HL-60 (cell line): ENCODE measurements at places on chromosomes 1 and 21.
A peak's percentile ranks its signal among the peaks of the same experiment; 100 is the strongest.

GRCh38 chr21:40164905-40165772 lies 297.9 kb downstream of the PCP4 start:
- DNase-seq: no peak

GRCh38 chr21:33238146-33238545 lies 8.4 kb downstream of the IFNAR2 start:
- DNase-seq: no peak

DNA sequence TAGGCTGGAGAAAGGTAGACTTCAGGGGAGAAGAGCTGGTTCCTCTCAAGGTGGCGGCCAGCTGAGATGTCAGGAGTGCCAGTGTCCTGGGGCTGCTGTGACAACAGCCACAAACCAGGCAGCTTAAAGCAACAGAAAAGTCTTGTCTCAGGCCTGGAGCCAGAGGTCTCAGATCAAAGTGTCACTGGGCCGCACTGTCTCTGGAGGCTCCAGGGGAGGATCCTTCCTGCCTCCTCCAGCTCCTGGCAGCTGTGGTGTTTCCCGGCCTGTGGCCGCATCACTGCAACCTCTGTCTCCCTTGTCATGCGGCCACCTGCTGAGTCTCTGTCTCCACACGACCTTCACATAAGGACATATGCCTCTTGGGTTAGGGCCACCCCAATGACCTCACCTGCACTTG lies 24.4 kb upstream of the TSPEAR start:
- no peak for DNase-seq

GRCh38 chr1:37556712-37557196 lies at the start of gene DNALI1:
TSS of gene DNALI1 (plus strand) at chr1:37556940. CDS start at chr1:37556995, 55 bp downstream.
- DNase-seq: no peak

DNA sequence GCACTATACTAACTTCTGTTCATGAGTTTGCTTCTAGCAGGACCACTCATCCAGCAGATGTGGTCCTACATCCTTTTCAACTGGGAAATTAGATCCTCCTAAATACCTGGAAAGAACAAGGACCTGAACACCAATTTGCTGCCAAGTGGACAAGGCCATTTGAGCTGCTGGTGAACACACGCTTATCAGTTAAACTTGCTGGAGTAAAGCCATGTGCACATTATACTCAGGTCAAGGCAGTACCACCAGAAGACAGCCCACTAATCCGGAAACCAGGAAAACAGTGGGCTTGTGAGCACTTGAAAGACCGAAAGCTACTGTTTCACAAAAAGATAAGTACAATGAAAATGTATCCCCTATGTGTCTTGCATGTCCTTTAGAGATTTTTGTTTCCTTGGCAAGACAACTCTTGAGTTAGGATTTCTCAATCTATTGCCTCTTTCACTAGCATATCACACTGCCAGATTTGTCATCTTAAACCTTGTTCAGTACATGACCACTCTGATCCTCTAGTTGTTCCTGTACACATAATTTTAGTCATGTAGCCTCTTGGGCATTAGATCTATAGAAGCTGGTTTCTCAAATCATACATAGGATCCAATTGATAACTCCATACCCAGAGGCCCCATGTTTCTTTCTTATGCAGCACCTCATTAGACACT lies 4.5 kb upstream of the REN start:
- DNase-seq: no peak

- DNase-seq: no peak
These were observed 67.9 kb upstream of the KIRREL1 start for GRCh38 chr1:157925419-157926166.

- DNase-seq: no peak
These were observed 142.6 kb downstream of the KAZN start for GRCh38 chr1:14741082-14741481.

DNA sequence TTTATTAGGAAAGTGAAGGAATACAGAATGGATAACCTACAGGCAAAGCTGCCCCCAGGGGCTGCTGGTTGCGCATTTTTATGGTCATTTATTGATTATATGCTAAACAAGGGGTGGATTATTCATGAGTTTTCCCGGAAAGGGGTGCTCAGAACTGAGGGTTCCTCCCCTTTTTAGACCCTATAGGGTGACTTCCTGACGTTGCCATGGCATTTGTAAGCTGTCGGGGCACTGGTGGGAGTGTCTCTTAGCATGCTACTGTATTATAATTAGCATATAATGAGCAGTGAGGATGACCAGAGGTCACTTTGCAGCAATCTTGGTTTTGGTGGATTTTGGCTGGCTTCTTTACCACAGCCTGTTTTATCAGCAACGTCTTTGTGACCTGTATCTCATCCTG lies 5.9 kb upstream of the ASAP3 start:
- no peak for DNase-seq

GRCh38 chr1:24874611-24875234 lies 55.4 kb downstream of the RUNX3 start:
- no peak for DNase-seq

DNA sequence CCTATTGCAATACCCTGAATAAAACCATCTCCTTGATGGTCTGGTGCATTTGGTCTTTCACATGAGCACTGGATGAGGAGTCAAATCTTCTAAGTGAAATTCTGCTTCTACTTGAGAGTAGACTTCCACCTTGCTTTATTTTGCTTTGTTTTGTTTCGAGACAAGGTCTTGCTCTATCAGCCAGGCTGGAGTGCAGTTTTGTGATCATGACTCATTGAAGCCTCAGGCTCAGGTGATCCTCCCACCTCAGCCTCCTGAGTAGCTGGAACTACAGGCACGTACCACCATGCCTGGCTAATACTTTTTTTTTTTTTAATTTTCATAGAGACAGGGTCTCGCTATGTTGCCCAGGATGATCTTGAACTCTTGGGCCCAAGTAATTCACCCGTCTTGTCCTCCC lies 65.8 kb upstream of the F3 start:
- no peak for DNase-seq

- DNase-seq: no peak
These were observed 201.6 kb downstream of the DAB1 start for GRCh38 chr1:57222307-57222706.

GRCh38 chr1:167599957-167600581 lies 30.0 kb upstream of the RCSD1 start:
- DNase-seq: peak; percentile 41

GRCh38 chr1:109404838-109405237 lies 7.1 kb upstream of the SORT1 start:
- no peak for DNase-seq

DNA sequence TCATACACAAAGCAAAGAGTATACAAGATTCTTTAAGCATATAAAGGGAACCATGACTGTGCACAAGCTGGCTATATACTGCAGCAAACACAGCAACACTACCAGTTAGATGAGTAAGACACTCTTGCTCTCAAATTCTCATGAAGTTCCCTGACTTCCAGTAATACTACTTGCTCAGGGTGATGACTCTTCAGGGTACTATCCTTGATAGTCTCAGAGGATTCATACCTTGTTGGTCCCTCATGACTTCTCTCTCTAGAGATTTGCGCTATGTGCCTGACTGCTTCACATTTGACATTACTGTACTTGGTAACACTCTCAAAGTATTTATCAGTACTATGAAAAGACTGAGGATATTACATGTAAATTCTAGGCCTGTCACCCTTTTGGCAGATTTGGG lies 159.8 kb upstream of the ZRANB2 start:
- no peak for DNase-seq

DNA sequence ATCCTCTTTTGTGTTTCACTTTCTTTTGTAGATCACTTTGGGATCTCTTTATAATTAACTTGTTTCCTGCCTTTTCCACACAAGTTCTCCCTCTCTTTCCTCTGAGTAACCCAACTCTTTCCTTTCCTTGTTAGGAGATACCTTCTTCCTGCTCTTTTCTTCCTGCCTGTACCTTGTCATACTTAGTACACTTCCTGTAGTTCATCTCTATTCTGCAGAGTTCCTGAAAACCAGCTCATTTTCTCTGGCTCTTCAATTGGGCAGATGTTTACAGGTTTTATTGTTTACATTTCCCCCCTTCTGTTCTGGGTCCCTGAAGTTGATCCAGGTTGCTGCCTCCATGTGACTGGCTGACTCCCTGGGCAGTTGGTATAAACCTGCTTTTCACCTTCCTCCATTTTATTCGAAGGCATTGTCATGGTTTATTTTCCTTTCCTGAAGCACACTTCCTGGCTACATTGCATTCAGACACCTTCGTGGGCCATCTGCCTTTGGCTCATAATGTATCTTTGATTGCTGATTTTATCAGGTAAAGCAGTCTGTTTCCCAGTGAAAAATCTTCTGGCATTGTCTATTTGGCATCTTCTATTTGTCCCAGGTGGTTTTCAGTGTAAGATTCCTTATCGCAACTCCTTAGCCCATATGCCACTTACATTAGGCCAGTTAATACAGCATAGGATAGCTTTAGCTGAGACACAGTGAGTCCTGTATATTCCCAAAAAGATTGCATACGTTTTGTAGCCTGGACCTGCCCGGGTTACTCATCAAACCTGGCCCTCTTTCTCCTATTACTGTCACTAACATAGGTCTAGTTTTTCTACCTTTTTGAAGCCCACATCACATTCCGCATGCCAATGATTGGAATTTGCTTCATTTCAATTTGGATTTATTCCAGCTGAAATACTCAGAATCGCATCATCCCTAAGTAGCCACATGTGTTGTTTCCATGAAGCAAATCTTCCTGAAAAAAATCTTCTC lies 15.4 kb downstream of the CTH start:
- no peak for DNase-seq

DNA sequence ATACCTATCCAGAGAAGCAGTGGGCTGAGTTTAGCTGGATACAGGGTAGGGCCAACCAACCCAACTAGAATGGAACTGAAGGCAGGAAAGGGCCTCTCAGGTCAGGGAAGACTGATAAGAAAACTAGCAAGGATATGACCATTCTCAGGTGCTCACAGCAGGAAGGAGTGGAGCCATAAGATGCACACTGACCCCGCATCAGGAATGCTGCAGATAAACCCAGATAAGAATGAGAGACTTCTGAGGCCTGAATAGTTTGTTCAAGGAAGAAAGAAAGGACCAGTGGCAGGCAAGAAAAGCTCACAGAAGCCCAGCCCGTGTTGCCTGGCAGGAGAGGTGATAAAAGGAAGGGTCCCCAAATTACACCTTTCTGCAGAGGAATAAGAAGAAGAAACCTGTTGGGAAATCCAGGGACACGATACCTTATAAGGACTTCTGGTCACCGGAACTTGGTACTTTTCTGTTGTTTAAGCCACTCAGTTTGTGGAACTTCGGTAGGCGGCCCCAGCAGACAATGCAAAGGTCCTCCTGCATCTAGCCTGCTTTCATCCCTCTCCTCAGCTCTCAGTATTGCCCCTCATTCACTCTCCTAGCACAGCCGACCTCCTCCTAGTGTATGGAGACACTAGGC lies 58.9 kb downstream of the ATP1A1 start:
- DNase-seq: no peak

DNA sequence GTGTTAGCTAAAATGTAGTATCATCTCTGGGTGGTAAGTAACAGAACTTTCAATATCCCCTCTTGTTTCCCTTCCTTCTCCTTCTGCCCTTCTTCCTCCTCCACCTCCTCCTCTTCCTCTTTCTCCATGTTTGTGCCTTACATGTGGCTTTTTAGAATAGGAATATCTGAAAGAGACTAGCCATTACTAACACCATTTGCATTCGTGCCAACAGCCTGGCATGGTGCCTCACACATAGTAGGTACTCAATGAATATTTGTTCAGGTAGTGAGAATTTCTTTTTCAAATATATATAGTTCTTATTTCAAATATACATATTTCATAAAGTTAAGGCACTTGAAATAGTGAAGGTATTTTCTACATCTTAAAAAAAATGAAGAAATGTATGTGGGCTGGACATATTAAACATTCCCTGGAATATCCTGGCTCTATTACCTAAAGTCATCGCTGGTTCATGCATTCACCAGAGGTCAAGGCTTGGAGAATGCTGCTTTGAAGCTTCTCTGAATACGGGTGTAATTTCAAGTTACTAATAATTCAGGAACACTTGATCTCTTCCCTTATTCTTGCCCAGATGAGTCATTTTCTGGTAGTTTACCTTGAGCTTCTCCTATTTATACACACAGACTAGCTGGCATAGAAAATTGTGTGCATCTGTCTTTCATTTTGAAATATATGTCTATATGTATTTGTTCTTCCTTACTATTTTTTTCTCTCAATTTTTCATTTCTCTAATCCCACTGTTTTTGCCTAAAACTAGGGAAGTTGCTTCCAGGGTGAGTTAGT lies 319.4 kb downstream of the TGFB2 start:
- no peak for DNase-seq

- DNase-seq: no peak
These were observed 34.3 kb upstream of the CACYBP start for GRCh38 chr1:174965362-174966007.

DNA sequence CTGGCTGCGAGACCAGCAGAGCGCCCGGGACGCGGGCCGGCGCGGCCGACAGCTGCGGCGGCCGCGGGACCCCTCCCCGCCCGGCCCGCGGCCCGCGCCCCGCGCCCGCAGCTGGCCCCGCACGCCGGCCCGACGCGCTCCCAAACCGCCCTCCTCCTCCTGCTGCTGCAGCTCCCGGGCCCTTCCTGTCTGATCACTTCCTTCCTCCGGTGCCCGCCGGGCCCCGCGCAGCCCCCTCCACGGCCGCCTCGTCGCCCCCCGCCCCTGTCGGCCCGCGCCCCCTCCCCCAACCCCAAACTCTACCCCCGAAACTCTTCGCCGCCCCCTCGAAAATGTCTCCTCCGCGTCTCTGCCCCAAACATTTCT lies 594 bp downstream of the LUZP1 start:
- peak; percentile 37 for DNase-seq

DNA sequence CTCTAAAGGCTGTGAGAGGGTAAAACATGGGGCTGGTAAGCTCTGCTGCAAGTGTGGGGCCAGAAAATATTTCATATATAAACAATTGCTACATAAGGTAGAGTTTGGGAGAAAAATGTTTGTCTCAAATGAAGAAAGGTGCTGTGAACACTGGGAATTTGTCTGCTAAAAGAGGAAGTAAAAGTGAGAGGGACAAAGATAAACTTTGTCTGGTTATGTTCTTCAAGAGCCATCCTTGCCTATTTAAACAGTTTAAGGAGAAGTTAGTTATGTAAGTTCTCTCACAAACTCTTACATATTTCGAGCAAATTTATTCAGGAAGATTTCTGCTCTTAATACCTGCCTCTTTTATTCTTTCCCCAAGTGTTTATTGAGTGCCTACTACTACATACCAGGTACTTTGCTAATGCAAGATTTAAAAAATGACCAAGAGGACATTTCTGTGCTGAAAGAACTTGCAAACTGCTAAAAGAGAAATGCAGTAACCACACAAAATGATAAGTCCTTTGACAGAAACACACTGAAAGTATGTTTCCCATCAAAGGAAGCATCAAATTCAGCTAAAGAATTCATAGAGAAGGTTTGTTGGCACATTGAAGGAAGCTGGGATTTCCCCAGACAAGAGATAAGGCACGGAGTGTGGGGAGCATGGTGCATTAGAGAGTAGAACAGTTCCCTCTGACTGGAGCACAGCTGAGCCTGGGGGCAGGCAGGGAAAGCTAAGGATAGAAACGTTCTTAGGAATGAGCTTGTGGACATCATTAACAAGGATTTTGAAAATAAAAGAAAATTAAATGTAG lies 549.1 kb downstream of the PTBP2 start:
- DNase-seq: no peak

- no peak for DNase-seq
These were observed 9.9 kb upstream of the LDLRAD1 start for GRCh38 chr1:54027848-54028247.

- DNase-seq: no peak
These were observed 48.6 kb upstream of the ASPM start for GRCh38 chr1:197195100-197195499.

GRCh38 chr1:179876300-179876715 lies 1.3 kb downstream of the TOR1AIP2 start:
- peak; percentile 35 for DNase-seq

GRCh38 chr1:45913731-45914501 lies 110.5 kb downstream of the MAST2 start:
- DNase-seq: no peak

- no peak for DNase-seq
These were observed 175.4 kb downstream of the NTMT2 start for GRCh38 chr1:170321113-170321512.
